ENCODE measurements at places on chromosomes 12 and 14.
A peak's percentile ranks its signal among the peaks of the same experiment; 100 is the strongest.

DNA sequence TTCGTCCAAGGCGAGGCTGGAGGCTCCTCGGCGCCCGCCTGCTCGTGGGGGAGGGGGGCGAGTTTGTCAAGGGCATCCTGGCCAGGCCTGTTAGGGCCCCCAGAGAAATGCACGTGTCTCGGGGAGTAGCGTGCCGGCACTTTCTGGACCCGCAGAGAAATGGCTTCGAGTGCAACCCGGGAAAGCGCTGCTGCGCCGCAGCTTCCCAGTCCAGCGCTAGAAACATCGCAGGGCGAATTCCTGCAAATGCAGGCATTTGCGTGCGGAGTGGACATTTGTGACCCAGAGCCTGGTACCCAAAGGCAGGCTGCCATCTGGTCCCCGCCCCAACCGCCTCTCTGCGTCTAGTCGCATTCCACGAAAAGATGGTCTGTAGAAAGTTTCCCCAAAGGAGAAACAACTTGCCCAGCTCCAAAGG lies 756 bp downstream of the LGR5 start:
- DNase-seq, result peak; percentile 18

GRCh38 chr12:104669851-104670337 lies 213.1 kb downstream of the CHST11 start:
- peak; percentile 70 for DNase-seq

DNA sequence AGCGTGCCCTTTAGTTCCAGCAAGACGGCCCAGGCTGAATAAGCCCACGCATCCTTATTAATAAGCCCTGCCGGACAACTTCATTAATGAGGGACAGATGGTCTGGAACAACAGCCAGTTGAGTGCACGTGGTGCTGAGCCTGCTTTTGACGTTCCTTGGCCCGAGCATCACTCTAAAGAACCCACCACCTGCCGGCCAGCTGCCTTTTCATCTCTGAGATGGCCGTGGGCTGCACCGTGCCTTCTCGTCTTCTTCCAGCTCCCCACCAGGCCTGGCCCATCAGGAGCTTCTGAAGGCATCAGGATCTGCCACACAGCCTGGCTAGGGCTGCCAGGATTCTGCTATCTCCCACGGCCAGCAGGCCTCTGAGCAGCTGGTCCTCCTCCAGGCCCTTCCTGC lies 80.0 kb downstream of the AACS start:
- no peak for DNase-seq

GRCh38 chr12:115440438-115440837 lies 756.5 kb upstream of the TBX3 start:
- DNase-seq, result no peak

DNA sequence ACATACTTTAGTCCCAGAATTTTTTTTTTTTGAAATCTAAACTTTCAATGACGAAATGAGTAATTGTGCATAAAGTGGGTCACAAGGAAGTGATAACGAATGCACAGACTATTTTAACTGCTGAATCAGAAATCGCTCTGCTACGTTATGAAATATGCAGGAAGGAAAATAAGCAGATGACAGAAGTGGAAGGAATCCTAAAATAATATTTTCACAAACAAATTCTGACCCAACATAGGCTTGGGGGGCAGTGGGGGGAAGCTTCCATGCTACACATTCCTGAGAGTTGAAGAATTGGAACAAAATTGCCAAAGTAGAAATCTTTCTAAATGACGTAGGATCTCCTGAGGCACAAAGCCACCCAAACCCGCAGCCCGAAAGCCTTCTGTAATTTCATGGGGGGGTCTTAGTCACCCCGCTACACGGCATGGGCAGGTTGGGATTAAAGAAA lies 89.6 kb downstream of the ARF6 start:
- DNase-seq, result no peak

DNA sequence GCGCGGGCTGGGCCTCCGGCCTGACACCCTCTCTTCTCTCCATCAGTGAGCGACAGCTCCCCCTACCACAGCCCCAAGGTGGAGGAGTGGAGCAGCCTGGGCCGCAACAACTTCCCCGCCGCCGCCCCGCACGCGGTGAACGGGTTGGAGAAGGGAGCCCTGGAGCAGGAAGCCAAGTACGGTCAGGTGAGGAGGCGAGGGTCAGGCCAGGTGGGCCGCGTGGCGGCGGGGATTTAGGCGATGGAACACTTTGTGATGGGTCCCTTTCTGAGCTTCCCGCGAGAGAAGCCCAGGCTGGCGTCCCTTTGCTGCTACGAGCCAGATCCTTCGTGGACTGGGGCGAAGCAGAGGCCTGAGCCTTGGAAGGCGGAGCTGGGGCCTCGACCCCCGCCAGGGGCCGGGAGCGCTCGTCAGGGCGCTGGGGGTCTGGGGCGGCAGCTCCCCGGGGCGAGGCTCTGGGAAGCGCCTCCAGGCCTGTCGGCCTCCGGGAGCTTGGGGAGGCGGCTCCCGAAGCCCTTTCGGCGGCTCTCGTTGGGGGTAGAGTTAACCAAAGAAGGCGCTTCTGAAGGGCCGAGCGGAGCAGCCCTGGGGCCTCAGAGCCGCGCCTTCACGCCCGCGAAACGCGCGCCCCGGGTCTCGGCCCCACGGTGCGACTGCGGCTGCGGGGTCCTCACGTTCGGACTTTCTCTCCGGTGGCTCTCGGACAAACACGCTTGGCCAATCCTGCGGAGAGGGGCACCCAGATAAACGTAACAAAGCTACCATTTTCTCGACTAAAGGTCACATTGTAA lies 5.0 kb downstream of the PAX9 start:
- peak; percentile 17 for DNase-seq

GRCh38 chr14:37864861-37865718 lies 269.7 kb downstream of the TTC6 start:
- DNase-seq, result no peak

DNA sequence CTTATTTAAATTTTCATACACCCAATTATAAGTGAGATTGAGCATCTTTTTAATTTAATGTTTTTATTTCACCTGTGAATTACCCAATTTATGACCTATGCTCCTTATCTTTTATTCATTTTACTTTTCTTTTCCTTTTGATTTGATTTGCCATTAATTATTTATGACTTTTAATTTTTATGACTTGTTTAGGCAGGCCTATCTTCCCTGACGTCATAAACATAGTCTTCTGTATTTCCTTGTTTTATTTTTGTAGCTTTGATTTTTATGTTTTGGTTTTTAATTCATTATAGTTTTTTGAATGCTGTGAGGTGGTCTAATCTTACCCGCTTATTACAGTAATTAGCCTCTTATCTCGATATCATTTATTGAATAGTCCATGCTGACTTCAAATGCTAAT lies 467.1 kb upstream of the FAR2 start:
- no peak for DNase-seq

DNA sequence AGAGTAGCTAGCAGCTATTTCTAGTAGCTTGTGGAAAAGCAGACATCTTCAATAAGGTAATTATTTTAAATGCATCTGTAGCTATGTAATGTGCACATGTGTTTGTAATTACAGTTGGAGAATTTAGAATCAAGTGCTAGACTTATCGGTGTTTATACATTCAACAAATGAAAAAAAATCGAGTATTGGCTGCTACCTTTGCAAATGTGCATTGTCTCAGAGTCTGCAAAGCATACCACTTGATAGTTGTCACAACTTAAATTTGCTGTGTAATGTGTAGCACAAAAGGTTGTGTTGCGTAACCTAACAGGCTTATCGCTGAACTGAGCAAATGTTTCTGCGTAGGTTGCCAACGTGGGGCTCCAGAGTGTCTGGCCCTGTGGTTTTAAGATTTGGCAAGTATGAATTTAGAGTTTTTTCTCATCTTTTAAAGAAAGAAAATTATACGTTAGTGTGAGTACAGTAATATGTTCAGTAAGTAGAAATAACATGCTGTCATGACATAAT lies 44.3 kb downstream of the TMTC2 start:
- no peak for DNase-seq
